Caco-2 (cell line): ENCODE measurements at places on chromosomes 3 and 15. TPM values are rescaled to one million over a fixed set of nuclear protein-coding genes. Genes with fewer than 3 reads are reported as not detected.

DNA sequence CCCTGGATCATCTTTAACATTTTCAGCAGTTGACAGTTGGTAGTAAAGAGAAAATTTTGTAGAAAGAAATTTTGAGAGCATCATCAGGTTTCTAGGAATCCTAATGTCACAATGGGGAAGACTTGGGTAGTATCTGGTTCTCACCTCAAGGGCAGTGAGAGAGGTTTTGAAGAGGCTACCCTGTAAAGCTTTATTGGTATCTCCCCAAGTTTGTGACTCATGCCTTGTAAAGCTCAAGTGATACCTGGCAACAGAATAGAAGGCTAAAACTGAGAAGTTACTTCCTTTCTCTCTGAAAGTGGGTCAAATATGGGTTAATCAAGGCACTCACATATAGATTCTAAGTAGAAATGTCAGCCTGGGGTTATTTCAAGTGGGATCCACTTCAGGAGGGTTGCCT is 196.4 kb downstream of the SUCNR1 start:
- no peak overlapping the region for H3K4me3 ChIP-seq
- H3K27me3 ChIP-seq = no peaks in the 10 kb centered on the region
- DNase-seq = no peak

DNA sequence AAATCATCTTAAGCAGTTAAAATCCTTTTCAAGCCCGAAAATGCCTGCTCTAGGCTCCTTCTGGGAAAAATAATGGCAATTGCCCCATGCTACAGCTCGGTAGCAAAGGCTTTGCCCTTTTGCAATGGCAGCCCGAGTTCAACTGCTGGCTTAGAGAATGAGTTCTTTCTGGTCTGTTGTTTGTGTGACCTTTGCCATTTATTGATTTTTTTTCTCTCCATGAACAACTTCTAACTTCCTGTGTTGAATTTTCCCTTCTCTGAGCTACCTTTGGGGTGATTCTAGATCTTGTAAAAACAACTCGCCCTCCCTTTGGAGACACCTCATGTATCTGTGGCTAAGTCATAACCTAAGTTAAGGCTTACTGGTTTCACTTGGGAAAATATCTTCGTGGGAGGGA is 139.3 kb downstream of the PLCH1 start:
- no peaks in the 10 kb centered on the region for H3K4me1 ChIP-seq
- no peak overlapping the region for H3K27ac ChIP-seq
- no peaks in the 10 kb centered on the region for H3K27me3 ChIP-seq
- H3K36me3 ChIP-seq = no peaks in the 10 kb centered on the region
- DNase-seq = no peak

DNA sequence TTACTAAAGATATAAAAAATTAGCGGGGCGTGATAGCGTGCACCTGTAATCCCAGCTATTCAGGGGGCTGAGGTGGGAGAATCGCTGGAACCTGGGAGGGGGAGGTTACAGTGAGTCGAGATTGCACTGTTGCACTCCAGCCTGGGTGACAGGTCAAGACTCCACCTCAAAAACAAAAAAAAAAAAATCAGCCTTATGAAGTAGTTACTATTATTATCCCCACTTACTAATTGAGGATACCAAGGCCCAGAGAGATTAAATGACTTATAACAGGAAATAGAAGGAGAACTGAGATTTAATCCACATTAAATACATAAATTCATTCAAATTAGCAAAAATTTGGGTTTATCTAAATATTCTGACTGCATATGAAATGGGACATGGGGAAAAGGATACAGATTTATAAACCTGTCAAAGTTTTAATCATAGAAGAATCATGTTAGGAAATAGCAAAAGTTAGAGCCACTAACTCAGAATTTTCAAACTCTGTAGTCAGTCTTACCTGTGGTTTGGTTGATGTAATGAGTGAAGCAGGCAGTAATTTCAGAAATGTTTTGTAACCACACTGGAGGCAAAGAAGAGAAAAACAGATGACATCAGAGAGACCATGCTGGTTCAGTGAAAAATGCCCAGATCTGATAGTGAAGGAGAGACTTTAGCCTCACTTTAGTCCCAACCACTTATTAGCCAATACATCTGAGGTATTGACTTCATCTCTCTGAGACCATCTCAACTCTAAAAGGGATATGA is 25.0 kb upstream of the ACAP2 start:
- H3K4me3 ChIP-seq = no peak overlapping the region
- H3K4me1 ChIP-seq = no peaks in the 10 kb centered on the region
- DNase-seq = no peak
- no peaks in the 10 kb centered on the region for H3K36me3 ChIP-seq
- H3K27me3 ChIP-seq = no peaks in the 10 kb centered on the region
- H3K27ac ChIP-seq = no peak overlapping the region

- peak; percentile 22 for DNase-seq
- H3K36me3 ChIP-seq = no peaks in the 10 kb centered on the region
- H3K27me3 ChIP-seq = no peaks in the 10 kb centered on the region
- H3K4me1 ChIP-seq = peaks cover 20% of the 10 kb centered on the region
These were observed 28.1 kb upstream of the KLHL6 start for GRCh38 chr3:183583331-183584245.

- no peak overlapping the region for H3K4me3 ChIP-seq
- no peak overlapping the region for H3K27ac ChIP-seq
- no peaks in the 10 kb centered on the region for H3K27me3 ChIP-seq
- no peaks in the 10 kb centered on the region for H3K36me3 ChIP-seq
These were observed 429.3 kb downstream of the GRM7 start for GRCh38 chr3:7290077-7290825.

GRCh38 chr3:137669519-137670060 is 94.5 kb upstream of the SOX14 start:
- H3K36me3 ChIP-seq = no peaks in the 10 kb centered on the region
- H3K27ac ChIP-seq = peak overlapping the region; percentile 24
- no peaks in the 10 kb centered on the region for H3K27me3 ChIP-seq

- no peaks in the 10 kb centered on the region for H3K36me3 ChIP-seq
- DNase-seq = no peak
- H3K27me3 ChIP-seq = no peaks in the 10 kb centered on the region
- peak overlapping the region; percentile 64 for H3K27ac ChIP-seq
- H3K4me1 ChIP-seq = peaks cover 32% of the 10 kb centered on the region
These were observed 24.0 kb upstream of the SPTSSB start for GRCh38 chr3:161395115-161396012.

- H3K27ac ChIP-seq = no peak overlapping the region
- peaks cover 24% of the 10 kb centered on the region for H3K4me1 ChIP-seq
- no peak overlapping the region for H3K4me3 ChIP-seq
These were observed 20.2 kb downstream of the TLE3 start for GRCh38 chr15:70077188-70078147.

- no peaks in the 10 kb centered on the region for H3K27me3 ChIP-seq
- DNase-seq = no peak
- no peaks in the 10 kb centered on the region for H3K36me3 ChIP-seq
- H3K27ac ChIP-seq = no peak overlapping the region
- H3K4me3 ChIP-seq = no peak overlapping the region
These were observed 10.2 kb upstream of the PLXND1 start for GRCh38 chr3:129616713-129617112.

GRCh38 chr15:72847033-72847432 is 63.5 kb upstream of the ADPGK start:
- H3K4me3 ChIP-seq = no peak overlapping the region
- no peaks in the 10 kb centered on the region for H3K4me1 ChIP-seq
- no peaks in the 10 kb centered on the region for H3K27me3 ChIP-seq
- no peaks in the 10 kb centered on the region for H3K36me3 ChIP-seq

- no peaks in the 10 kb centered on the region for H3K36me3 ChIP-seq
- H3K27ac ChIP-seq = peak overlapping the region; percentile 90
- DNase-seq = peak; percentile 94
- peaks cover 66% of the 10 kb centered on the region for H3K4me1 ChIP-seq
- H3K4me3 ChIP-seq = peak overlapping the region; percentile 13; the same call in 1 of the 2 replicates
- H3K27me3 ChIP-seq = no peaks in the 10 kb centered on the region
These were observed 12.8 kb downstream of the KBTBD13 start for GRCh38 chr15:65089206-65089824.

DNA sequence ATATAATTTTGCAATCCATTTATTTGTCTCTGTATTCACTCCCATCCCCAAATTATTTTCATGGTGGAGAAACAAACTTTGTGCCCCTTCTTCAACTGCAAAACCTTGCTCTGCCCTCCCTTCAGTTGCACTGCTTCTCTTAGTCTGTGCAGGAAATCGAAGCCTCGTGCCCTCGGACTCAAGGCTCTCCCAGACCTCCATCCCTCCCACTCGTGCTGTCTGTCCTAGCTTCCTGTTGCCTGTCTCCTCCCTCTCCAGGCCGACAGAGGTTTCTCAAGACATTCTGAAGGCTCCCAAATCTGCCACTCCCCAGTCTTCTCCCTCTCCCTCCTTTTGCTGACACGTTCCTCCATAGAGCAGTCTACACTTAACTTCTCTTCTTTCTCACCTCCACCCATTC is 177.6 kb downstream of the PDZRN3 start:
- H3K4me3 ChIP-seq = no peak overlapping the region
- no peak for DNase-seq
- H3K27me3 ChIP-seq = no peaks in the 10 kb centered on the region
- H3K27ac ChIP-seq = no peak overlapping the region
- H3K36me3 ChIP-seq = no peaks in the 10 kb centered on the region
- peaks cover 19% of the 10 kb centered on the region for H3K4me1 ChIP-seq

DNA sequence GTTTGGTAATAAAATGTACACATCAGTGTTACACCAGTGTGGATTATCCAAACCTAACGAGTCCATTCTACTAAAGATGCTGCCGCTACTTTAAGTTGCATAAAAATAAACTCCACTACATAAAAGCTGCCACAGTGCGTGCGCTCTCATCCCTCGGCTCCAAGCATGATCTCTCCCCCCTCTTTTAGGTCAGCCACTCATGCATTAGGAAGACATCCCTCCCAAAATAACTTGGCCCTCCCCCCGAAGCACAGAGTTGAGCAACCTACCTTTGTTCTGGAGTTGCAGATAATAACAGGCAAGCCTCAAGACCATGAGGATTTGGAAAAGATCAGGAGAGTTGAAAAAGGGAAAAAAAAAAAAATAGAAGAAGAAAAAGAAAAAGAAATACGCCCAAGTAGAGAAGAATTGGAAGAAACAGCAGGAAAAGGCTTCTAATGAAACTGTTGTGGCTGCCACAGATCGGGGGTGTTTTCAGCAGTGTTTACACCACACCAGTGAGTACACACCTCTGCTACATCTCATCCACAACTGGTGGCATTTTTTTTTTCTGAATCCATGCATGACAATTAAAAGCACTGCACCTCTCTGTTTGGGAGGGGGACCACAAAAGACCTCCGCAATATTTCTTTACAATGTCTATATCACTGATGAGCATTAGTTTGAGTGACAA is 339.2 kb downstream of the FOXP1 start:
- no peaks in the 10 kb centered on the region for H3K27me3 ChIP-seq
- peak; percentile 41 for DNase-seq
- peak overlapping the region; percentile 92 for H3K27ac ChIP-seq

GRCh38 chr3:63251499-63251898 is 26.6 kb upstream of the SYNPR start:
- DNase-seq = no peak
- no peaks in the 10 kb centered on the region for H3K36me3 ChIP-seq
- H3K27ac ChIP-seq = no peak overlapping the region
- H3K4me1 ChIP-seq = no peaks in the 10 kb centered on the region
- no peaks in the 10 kb centered on the region for H3K27me3 ChIP-seq
- H3K4me3 ChIP-seq = no peak overlapping the region

DNA sequence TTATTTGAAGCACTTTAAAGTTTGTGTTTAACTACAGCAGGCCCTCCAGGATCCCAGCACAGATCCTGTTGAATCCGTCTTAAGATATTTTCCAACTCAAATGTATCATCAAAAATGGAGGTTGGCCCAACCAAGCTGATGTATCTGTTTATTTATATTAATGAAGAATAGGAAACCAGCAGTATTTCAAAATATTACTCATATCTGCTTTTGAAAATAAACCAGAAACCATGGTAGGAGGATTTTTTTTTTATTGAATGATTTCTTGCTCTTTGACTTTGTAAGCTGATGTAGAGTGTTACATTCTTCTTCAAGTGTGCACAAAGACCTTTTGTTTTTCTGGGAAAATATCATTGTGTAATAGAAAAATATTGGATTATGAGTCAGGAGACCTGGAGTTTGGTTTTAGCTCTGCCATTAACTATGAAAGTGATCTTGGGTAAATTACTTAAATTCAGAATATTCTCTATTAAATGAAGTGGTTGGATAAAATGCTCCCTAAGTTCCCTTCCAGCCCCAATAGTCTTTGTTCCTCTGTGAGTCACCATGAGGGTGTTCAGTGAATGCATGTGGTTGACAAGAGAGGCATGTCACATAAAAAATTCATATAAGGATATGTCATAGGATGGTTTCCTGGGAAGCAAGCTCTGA is 221.3 kb upstream of the GAP43 start:
- no peaks in the 10 kb centered on the region; the same call in 1 of the 2 replicates for H3K27me3 ChIP-seq
- H3K27ac ChIP-seq = no peak overlapping the region
- no peaks in the 10 kb centered on the region for H3K4me1 ChIP-seq
- DNase-seq = no peak

The FETUB gene
- total RNA-seq = 0.30 TPM in 1 of 2 replicates, not detected in the other

The LRTM1 gene
- total RNA-seq = not detected in 2 replicates

The TMEM108 gene
- total RNA-seq = not detected in 2 replicates

The MNS1 gene
- 2.6 and 3.0 TPM in 2 replicates for total RNA-seq

The CCR3 gene
- total RNA-seq = 0.64 and 0.65 TPM in 2 replicates

The CP gene
- 5.0 and 6.8 TPM in 2 replicates for total RNA-seq

The PRR23A gene
- not detected in 2 replicates for total RNA-seq

The WDR76 gene
- 25.3 and 26.9 TPM in 2 replicates for total RNA-seq
